Fibroblast of skin of right biceps (primary cell): ENCODE measurements at places on chromosomes 5 and 9.

- DNase-seq: no peak
Observed at GRCh38 chr5:111236348-111236747, 12.2 kb downstream of the CAMK4 start.

- no peak for DNase-seq
Observed at GRCh38 chr9:133306242-133307204, 29.5 kb downstream of the SURF6 start.

GRCh38 chr5:41095324-41096101, 24.4 kb upstream of the MROH2B start:
- no peak for DNase-seq

DNA sequence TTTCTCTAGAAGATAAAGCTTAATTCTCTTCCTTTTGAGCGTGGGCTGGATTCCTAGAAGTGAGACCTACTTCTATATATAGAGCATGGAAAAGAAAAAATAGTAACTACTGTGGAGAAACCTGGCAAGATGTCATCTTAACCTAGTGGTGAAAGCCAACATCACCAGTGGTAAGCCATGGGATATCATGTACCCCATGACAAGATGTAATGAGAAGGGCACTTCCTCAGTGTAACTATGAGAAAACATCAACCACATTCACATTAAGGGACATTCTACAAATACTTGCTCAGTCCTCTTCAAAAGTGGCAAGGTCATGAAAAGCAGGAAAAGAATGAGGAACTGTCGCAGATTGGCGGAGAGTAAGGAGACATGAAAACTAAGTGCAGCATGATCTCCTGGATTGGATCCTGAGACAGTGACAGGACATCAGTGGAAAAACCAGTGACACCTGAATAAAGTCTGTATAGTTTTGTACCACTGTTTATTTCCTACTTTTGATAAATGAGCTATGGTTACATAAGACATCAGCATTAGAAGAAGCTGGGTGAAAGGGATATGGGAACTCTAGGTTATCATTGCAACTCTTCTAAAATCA, 65.4 kb downstream of the PRRC1 start:
- DNase-seq: peak; percentile 9

GRCh38 chr5:16489322-16489791, 23.8 kb upstream of the ZNF622 start:
- DNase-seq: peak; percentile 44

DNA sequence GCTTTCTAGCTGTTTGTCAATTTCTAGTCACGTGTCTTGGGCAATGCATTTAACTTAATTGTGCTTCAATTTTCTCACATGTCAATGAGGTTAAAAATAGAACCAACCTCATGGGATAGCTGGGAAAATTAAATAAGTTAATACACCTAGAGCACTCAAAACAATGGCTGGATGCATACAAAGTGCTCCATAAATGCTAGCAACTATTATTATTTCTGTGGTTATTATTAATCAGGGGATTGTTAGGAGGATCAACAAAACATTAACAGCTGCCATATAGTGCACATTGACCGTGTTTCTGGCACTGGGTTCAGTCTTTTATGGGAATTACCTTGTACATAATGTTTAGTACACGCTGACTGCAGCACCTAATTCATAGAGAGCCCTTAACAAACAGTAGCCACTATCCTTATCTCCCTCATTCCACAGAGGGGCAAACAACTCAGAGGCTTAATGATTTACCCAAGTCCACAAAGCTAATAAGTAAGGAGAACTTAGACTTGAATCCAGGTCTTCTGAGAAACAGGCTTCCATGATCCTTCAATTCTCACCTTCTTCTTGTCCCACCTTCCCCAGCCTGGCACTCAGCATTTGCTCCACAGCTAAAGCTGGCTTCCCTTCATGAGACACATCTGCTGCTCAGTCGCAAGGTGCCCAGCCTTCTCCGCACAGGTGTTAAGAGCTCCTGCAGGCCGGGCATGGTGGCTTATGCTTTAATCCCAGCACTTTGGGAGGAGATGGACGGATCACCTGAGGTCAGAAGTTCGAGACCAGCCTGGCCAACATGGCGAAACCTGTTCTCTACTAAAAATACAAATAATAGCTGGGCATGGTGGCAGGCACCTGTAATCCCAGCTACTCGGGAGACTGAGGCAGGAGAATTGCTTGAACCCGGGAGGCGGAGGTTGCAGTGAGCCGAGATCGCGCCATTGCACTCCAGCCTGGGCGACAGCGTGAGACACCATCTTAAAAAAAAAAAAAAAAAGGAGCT, 137.4 kb upstream of the ABCA1 start:
- DNase-seq: no peak

- no peak for DNase-seq
Observed at GRCh38 chr9:123590499-123590898, 234.5 kb downstream of the CRB2 start.

GRCh38 chr9:79764374-79764773, 192.6 kb downstream of the TLE4 start:
- DNase-seq: peak; percentile 96

DNA sequence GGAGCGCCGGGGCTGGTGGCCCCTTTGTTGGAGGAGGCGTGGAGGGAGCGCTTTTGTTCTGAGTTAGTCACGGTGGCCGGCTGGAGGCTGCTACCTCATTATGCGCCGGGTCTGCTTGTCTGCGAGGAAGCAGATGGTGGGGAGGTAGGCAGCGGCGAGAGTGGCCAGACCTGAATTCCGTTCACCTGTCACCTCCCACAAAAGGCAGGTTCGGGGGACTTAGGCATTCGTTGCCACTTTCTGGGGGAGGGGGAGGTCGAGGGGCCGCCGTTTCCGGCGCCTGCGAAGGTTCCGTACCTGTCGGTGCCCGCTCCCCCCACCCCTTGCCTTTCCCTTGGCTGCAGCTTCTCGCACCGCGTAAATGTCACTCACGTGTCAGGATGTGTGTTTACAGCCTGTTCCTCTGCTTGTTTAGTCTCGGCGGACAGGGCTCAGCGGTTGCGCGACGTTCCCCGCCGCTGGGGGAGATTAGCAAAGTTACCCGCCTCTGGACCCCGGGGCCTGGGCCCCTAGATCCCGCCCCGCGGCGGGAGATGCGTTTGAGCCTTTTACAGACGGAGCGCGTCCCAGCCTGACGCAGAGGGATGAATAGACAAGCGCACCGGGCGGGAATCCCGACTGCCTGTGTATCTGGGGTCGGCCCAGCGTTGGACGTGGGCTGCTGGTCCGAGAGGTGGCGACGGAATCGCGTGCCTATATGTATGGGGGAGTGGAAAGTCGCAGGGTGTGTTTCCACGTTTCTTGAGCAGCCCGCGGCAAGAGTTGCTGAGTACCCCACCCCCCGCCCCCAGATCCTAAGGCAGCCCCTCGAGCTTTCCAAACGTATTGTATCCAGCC, 2.7 kb upstream of the LHX2 start:
- no peak for DNase-seq

- no peak for DNase-seq
Observed at GRCh38 chr5:170097934-170098333, 7.8 kb upstream of the FOXI1 start.

GRCh38 chr5:72366324-72366976, 46.3 kb downstream of the PTCD2 start:
- peak; percentile 81 for DNase-seq
